ENCODE measurements at places on chromosomes 11 and 22. TPM values are rescaled to one million over a fixed set of nuclear protein-coding genes. Genes with fewer than 3 reads are reported as not detected.
A peak's percentile ranks its signal among the peaks of the same experiment; 100 is the strongest.

DNA sequence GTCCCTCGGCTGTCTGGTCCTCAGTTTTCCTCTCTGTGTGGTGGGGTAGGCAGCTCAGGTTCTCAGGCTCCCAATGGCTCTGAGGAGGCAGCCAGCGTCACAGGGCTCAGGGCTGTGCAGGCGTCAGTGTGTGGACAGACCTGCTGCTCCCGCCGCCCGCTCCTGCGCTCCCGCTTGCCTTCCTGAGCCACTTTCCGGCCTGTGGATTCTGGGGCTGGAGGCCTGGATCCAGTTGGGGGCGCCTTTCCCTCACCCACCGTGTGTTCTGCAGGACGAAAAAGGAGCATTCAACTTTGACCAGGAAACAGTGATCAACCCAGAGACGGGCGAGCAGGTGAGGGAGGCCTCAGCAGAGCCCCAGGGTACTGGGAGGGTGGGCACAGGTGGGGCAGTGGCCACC, 14.7 kb downstream of the DPP3 start:
- H3K4me1 ChIP-seq, result no peaks in the 10 kb centered on the region
- H3K27me3 ChIP-seq, result no peaks in the 10 kb centered on the region
- peaks cover 13% of the 10 kb centered on the region for H3K36me3 ChIP-seq
- DNase-seq, result no peak

MTNR1B gene
- 0.89 TPM for total RNA-seq

GLYATL2 gene
- 0.24 TPM for total RNA-seq

- H3K4me3 ChIP-seq, result peak overlapping the region; percentile 89
- peak; percentile 82 for DNase-seq
Measured at GRCh38 chr22:19853879-19854777, 546 bp downstream of the GNB1L start.

SMC1B gene
- not detected for total RNA-seq

DNA sequence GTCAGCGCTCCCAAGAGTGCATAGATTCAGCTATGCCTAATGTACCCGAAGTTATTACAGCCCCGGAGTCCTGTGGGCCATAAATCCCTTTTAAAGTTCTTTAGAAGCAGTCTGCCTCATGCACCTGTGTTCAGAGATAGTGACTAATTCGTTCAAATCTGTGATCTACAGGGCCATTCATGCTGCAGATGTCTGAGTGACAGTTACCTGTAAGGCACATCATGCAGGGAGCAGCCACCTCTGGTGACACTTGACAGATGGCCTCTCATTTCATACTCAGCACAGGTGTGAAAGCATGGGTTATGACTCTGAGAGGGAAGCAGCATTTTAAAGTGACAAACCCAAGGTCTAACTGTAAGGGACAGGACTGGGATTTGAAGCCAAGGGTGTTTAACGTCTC, 2.4 kb upstream of the E2F8 start:
- peaks cover 26% of the 10 kb centered on the region for H3K27me3 ChIP-seq
- no peak overlapping the region for H3K27ac ChIP-seq
- H3K4me3 ChIP-seq, result no peak overlapping the region
- no peak for DNase-seq
- H3K4me1 ChIP-seq, result peaks cover 14% of the 10 kb centered on the region
- H3K36me3 ChIP-seq, result no peaks in the 10 kb centered on the region

- no peak for DNase-seq
- H3K4me3 ChIP-seq, result no peak overlapping the region
- H3K27ac ChIP-seq, result no peak overlapping the region
- peaks cover 2% of the 10 kb centered on the region for H3K4me1 ChIP-seq
- H3K36me3 ChIP-seq, result peaks cover 36% of the 10 kb centered on the region
Measured at GRCh38 chr22:40250608-40251007, 72.9 kb downstream of the TNRC6B start.

UBQLNL gene
- 0.39 TPM for total RNA-seq

P2RX6 gene
- 2.6 TPM for total RNA-seq

MIOX gene
- 1.5 TPM for total RNA-seq

SPINDOC gene
- 32.1 TPM for total RNA-seq

DNA sequence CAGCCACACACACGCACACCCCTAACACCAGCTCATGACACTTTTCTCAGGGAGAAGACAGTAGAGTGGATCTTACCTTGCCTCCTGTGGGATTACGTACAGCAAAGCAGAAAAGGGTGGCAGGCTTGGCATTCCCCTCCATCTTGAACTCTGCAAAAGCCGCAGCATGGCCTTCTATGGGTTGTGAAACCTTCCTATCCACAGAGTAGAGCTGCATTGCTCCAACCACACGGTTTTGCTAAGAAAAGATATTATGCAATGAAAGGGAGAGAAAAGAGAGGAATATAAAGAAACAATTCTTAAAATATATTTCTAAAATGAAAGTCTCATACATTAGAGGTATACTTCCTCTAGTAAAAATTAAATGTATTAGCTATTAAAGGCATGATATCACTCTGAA, 48.8 kb downstream of the CLTCL1 start:
- H3K27me3 ChIP-seq, result no peaks in the 10 kb centered on the region
- peaks cover 4% of the 10 kb centered on the region for H3K36me3 ChIP-seq
- peak; percentile 48 for DNase-seq
- no peak overlapping the region for H3K27ac ChIP-seq

ANGPTL5 gene
- total RNA-seq, result 2.4 TPM

FAU gene
- total RNA-seq, result 738 TPM

SLC22A12 gene
- not detected for total RNA-seq

- H3K4me3 ChIP-seq, result peak overlapping the region; percentile 72
- H3K36me3 ChIP-seq, result no peaks in the 10 kb centered on the region
- H3K27me3 ChIP-seq, result no peaks in the 10 kb centered on the region
- H3K4me1 ChIP-seq, result peaks cover 38% of the 10 kb centered on the region
- H3K27ac ChIP-seq, result peak overlapping the region; percentile 88
Measured at GRCh38 chr22:37904572-37905533, 1.2 kb upstream of the MICALL1 start.

GRCh38 chr11:80420374-80420773, 979.5 kb upstream of the TENM4 start:
- H3K27ac ChIP-seq, result no peak overlapping the region
- DNase-seq, result no peak
- H3K27me3 ChIP-seq, result no peaks in the 10 kb centered on the region
- no peaks in the 10 kb centered on the region for H3K36me3 ChIP-seq
- H3K4me3 ChIP-seq, result no peak overlapping the region
